ENCODE measurements at places on chromosomes 3 and 15.

DNA sequence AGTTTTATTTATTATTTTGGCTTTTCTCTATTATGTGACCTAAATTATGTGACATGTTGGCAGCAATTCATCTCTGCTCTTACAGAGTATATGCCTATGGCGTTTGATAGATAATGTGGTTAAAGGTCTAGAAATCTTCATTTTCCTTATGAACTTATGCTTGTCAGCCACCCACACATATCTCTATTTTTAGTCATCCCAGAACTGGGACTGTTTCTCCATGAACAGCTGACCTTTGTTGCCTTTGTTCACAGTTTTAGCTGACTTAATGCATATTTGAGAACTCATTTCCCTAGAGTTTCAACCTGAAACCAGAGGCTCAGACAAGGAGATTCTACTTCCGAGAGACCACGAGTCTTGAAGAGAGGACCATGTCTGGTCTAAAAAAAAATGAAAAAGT is 176.5 kb downstream of the RAP2B start:
- DNase-seq = no peak

- no peak for DNase-seq
Measured at GRCh38 chr3:189787191-189787590, 156.0 kb downstream of the TP63 start.

DNA sequence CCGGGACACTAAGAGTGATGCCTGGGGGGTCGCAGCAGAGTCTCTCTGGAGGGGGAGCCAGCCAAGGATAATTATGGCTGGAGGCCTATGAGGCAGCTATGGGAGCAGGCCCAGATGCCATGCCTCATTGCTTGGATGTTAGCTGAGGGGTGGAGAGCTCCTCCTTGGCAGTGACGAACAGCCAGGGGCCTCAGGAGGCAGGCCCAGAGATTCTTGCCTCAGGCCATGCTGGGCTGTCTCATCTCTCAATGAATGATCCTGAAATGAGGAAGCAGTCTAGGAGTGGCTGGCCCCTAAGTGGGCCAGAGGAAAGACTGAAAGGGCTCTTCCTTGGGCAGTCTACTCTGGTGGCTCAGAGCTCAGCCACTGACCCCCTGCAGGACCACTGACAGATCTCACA is 21.3 kb downstream of the KIF9 start:
- no peak for DNase-seq

- no peak for DNase-seq
Measured at GRCh38 chr3:128009952-128010846, 42.0 kb upstream of the SEC61A1 start.

GRCh38 chr3:135392151-135392550 is 573.4 kb upstream of the PPP2R3A start:
- DNase-seq = no peak

GRCh38 chr3:127464642-127465041 is 125.9 kb downstream of the TPRA1 start:
- no peak for DNase-seq

DNA sequence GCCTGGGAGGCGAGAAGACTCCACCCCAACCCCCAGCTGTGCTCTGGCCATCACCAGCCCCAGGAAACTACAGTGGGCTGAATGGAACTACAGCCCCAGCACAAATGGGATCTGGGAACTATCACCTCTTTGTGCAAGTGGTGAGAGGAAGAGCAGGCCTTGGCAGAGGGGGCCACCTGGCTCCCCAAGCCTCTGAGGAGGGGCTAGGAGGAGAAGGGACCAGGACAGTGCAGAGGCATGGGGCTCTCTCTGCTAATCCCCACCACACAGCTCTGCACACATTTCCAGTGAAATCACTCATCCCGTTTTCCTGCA is 31.6 kb downstream of the KY start:
- no peak for DNase-seq

GRCh38 chr3:39762537-39763070 is 46.8 kb upstream of the MYRIP start:
- DNase-seq = no peak

DNA sequence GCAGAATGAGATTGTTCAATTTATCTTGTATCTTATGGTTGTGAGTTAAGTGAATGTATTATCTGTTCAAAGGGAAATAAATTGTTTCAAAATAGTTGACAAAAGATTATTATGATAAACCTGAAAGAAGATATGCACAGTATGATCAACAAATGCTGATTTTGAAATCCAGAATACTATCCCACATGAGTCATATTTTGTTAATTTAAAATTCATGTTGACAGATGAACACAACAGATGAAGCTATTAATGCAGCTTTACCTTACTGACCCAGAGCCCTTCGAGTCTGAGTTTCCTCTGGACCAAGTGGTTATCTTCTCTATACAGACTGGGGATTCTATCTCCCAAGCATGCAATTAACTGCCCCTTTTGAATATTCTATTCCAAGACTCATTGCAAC is 482.8 kb downstream of the FGF12 start:
- peak; percentile 18 for DNase-seq

Data from NCI-H524 treated with DMSO at 0.1 percent for 48 hours (cell line).